Vagina (tissue), 2 donors: ENCODE measurements at places on chromosomes 12 and 14.

- DNase-seq = no peak
Observed at GRCh38 chr14:97177016-97177415, 379.8 kb downstream of the VRK1 start.

GRCh38 chr12:97474161-97474560 lies 11.6 kb downstream of the RMST start:
- DNase-seq = no peak

- DNase-seq = no peak
Observed at GRCh38 chr12:123916729-123917128, 55.9 kb downstream of the CCDC92 start.

GRCh38 chr14:55438066-55438683 lies 2.2 kb downstream of the TBPL2 start:
- DNase-seq = peak; percentile 25

GRCh38 chr14:98136012-98136789 lies 1135.8 kb downstream of the BCL11B start:
- no peak for DNase-seq

GRCh38 chr12:118498171-118498570 lies 121.8 kb downstream of the SUDS3 start:
- DNase-seq = no peak

DNA sequence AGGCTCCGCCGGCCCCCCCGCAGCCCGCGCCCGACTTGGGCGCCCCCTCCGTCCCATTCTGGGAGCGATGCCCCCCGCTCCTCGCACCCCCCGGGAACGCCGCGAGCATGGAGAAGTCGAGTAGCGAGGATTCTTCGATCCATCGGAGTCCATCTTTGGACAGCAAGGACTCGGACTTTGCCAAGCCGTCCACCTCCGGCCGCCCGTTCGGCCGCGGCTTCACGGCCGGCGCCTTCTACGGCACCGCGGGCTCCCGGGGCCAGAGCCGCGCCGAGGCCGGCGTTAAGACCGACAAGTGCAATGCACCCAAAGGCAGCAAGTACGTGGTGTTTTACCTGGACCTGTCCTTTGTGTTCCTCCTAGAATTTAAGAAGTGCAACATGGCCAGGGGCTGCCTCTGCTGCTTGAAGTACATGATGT lies 123.6 kb downstream of the TSPAN9 start:
- no peak for DNase-seq

DNA sequence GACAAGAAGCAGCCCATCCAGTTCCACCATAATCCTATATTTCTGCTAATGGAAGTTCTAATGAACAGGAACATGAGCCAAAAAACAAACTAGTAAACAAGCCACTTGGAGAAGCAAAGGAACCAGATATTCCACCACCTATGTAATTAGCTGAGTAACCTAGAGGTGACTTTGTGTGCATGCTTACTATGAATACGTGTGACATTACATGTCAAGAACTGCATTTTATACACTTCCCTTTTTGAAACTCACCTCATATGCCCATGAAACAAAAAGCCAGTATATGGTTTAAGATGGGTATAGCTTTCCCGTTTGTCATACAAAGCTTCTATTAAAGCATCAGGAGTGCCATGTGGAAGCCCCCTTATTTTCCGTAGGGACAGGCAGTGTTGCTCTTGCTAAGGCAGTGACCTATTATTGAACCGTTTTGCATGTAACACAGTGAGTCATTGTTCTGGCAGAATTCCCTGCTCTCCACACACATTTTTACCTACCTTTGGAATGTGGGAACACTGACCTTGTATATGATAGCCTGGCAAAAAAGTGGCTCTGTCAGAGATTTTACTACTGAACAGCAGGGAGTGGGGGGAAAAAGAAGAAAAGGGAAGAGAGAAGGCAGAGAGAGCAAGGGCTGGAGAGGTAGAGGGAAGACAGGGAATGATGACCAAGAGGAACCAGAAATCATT lies 34.8 kb upstream of the FRMD6 start:
- DNase-seq = no peak

DNA sequence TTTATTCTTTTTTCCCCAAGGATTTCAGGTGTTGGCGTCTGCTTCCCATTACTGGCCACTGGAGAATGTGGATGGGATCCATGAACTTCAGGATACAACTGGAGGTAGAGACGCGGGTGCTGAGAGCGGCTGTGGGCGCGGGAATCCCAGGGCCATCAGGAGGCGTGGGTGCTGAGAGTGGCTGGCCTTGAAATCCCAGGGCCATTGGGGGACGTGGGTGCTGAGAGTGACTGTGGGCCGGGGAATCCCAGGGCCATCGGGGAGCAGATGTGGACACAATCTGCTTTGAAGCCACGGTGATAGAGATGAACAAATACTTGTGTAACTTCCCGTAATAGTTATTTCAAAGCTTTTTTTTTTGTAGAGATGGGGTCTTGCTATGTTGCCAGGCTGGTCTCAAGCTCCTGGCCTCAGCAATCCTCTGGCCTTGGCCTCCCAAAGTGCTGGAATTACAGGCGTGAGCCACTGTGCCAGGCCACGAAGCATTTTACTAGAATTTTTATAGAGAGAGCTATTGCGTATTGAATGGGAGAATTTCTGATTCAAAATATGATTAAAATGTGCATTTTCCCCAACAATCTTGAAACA lies 12.8 kb downstream of the ADGRD1 start:
- peak; percentile 54 for DNase-seq

DNA sequence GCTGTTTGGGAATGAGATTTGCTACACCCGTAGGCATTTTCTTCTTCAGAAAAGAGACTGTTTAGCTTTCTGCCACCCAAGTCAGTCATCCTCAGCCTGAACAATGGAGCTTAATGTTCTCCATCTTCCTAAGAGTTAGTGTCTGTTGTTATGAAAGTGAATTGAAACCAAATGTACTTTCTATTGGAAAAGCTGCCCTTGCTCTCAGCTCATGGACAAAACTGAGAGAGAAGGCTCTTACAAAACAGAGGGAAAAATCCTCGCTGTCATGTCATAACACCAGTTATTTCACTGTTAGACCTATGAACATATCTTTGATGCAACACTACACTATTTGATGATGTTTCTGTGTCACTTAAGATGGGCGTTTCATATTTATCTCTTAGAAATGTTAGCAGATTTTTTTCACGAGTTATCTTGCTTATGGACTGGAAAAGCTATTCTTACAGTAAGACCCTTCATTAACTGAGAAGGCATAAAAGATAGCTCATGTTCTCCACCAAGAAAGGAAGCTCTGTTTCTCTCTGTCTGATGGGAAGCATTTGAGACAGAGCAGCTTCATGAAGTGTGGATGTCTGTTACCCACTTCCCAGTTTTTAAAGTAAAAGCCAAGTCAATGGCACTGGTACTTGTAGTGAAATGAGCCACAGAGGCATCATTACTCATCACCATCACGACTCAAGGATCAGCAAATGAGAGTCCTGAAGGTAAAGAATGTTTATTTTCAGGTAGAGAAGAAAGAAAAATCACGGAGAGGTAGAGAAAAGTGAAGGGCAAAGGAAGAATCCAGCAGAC lies 483.9 kb downstream of the ZFP36L1 start:
- no peak for DNase-seq

DNA sequence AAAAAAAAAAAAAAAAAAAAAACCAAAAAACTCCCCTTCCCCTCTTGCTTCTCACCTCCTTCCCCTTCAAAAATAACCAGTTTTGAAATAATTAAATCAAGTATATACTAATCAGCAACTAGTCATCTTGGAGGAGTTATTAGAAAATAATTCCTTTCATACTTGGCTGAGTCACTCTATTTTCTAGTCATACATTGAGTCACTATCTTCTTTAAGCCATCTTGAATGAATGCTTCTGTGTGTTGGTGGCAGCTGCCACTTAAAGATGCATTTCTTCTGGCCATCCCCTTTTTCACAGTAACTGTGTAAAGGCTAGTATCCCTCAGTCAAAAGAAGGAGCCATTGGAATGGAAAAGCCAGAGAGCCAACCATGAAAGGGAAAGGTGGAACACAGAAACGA lies 84.2 kb upstream of the TMEM263 start:
- DNase-seq = no peak

DNA sequence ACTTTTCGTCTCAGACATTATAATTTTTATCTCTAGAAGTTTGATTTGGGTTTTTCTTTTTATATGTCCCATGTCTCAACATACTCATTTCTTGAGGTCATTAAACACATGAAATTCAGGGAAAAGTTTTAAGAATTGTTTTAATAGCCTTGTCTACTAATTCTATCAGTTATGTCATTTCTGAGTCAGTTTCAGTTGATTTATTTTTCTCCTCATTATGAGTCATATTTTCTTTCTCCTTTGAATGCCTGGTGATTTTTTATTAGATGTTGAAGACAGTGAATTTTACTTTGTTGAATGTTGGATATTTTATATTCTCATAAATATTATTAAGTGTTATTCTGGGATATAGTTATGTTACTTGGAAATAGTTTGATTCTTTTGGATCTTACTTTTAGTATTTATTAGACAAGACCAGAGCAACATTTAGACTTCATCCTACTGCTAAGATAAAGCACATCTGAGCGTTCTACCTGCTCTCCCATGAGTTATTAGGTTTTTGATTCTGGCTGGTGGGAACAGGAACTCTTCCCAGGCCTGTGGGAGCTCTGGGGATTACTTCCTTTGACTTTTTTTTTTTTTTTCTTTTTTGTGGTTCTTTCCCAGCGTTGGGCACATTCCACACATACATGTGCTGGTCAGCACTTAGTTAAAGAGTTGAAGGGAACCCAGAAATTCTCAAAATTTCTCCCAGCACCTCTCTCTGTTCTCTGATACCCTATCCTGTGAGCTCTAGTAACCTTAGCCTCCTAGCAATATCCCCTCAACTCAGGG lies 1157.7 kb downstream of the BCL11B start:
- no peak for DNase-seq

- no peak for DNase-seq
Observed at GRCh38 chr14:74922752-74923401, at the start of gene RPS6KL1. Gene RPS6KL1 (minus strand): TSS chr14:74923260. CDS start chr14:74921541, 1,719 bp downstream.

DNA sequence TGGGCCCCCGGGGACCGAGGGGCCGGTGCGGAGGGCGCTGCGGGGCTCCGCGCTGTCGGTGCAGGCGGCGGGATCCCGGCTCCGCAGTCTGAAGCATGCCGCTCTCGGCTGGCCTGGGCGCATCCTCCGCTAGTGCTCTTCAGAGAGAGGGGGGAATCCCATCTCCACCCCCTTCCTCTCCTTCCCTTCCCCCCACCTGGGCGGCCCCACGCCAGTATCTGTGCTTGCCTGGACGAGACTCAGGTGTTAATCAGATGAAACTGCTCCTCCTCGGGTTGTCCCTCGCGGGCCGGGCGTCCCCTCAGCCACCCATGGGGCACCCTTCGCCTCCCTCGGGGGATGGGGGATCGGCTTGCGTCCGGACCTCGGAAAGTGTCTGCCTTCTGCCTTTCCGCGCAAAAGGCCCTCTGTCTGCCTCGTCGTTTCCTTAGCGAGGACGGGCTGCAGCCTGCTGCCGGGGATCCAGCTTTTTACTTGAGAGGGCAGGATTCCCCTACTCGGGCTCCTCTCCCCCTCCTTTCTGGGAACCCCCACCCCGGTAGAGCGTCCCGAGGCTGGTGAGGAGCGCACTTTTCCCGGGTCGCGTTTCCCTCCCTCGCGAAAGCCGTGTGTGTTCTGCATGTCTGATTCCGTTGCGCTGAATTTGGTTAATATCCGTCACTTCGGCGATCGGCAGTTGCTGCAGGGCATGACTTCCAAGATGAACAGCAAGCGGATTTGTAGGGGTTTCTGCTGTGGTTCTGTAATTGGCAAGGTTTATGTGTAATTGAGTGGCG lies 1.1 kb downstream of the GPHN start:
- no peak for DNase-seq

- no peak for DNase-seq
Observed at GRCh38 chr12:3523728-3524127, 32.7 kb downstream of the PRMT8 start.

- DNase-seq = peak; percentile 71
Observed at GRCh38 chr12:12094481-12094880, 23.7 kb downstream of the BCL2L14 start.

GRCh38 chr12:29992366-29992765 lies 208.6 kb upstream of the TMTC1 start:
- no peak for DNase-seq

DNA sequence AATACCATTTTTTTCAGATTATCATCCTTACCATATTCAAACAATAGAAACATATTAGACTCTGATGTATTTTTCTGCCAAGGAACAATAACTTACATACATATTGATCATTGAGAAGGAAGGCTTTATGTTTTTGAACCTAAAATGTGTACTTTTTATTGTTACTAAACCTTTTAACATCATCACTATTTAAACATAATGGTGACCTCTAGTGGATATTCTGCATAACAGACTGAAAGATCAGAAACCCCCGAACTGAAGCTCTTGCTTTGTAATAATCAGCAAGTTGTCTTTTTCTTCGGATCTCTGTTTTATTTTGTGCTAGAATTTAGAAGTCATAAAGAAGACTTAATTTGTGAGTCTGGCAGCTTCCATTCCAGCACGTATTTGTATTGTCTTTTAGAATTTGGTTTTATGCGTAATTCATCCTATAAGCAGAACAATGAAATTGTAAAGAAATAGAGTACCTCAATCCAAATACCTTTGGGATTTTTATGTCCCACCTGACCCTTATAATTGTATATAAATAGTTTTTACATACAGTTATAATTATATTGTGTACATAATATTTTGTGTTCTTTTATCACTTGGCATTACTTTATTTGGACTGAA lies 125.9 kb upstream of the ATF1 start:
- no peak for DNase-seq

DNA sequence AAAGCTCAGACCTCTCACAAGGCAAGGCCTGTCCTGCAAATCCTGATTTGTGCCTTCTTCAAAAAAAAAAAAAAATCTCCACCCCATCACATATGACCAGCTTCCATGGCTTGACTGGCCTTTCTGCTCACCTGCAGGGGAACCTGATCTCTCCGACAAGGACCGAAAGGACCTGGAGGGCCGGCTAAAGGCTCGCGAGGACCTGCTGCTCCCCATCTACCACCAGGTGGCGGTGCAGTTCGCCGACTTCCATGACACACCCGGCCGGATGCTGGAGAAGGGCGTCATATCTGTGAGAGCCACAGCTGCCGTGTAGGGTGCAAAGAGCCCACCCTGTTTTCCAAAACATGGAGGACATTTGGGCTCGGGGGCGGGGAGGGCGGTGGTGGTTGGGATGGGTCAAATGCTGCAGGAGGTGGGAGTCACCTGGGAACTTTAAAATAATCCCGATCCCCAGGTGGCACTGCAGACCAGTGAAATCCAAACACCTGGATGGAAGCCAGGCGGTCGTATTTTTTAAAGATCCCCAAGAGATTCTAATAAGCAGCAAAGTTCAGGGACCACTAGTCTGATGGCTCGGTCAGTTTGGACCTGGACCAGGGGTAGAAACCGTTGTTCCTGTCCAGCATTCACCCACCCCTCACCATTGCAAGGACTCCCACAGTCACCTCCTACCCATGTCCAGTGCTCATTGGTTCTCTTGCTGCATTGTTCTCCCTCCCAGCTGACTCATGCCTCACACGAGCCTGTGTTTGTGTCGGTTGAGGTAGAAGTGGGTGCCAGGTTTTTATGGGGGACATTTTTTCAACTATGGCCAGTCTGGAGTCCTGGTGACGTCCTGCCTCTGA lies 44.8 kb downstream of the FOXN4 start:
- no peak for DNase-seq

GRCh38 chr14:104187121-104187889 lies 48.9 kb downstream of the KIF26A start:
- DNase-seq = no peak

- DNase-seq = no peak
Observed at GRCh38 chr12:11656550-11656949, 7.1 kb downstream of the ETV6 start.
